A549 (cell line): ENCODE measurements at places on chromosomes 7 and 10.
A peak's percentile ranks its signal among the peaks of the same experiment; 100 is the strongest.

GRCh38 chr10:31451766-31452165 lies 132.8 kb downstream of the ZEB1 start:
- DNase-seq: no peak

DNA sequence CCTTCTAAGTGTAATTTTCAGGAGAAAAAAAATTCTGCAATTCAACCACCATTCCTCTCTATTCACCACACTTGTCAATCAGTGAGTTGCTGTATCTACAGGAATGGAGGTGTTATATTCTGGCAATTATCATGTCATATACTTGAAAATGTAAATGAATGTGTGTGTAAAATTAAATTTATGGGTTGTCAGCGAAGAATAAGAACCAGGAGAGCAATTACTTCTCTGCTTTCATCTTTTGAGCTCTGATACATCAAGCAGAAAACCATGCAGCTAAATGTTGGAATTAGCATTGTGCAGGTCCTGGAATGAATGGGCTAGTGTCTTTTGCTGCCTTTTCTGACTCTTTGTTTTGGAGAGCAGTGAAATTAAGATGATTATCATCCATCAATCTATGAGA lies 207.6 kb downstream of the FOXP2 start:
- DNase-seq: no peak

- DNase-seq: no peak
Observed at GRCh38 chr7:52249741-52250140, 785.7 kb upstream of the POM121L12 start.

DNA sequence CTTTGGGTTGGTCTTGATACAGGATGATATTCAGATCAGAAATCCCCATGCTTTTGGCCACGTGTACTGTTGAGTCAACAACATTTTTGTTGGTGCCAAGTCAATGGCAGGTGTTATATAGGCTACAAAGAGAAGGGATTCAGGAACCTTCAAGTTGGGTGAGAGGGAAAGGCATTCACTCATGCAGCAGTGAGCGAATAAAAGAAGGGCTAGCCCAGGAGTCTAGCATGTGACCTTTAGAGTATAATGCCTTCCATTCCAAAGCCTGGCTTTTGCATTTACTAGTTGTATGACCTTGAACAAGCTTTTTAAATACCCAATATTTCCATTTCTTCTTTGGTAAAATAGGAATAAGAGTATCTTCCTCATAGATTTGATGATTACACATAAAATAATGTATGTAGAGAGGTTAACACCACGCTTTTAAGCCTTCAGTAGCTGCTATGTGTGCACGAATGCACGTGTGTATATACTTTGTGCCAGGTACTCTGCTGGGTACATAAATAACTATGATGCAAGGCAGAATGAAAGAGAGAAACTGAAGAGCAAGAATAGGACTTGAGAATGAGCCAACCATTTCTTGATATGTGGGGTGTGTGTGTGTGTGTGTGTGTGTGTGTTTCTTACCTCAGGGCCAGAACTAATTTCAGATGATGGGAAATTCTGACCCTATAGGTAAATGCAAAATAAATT lies 163.6 kb downstream of the PDE1C start:
- no peak for DNase-seq

DNA sequence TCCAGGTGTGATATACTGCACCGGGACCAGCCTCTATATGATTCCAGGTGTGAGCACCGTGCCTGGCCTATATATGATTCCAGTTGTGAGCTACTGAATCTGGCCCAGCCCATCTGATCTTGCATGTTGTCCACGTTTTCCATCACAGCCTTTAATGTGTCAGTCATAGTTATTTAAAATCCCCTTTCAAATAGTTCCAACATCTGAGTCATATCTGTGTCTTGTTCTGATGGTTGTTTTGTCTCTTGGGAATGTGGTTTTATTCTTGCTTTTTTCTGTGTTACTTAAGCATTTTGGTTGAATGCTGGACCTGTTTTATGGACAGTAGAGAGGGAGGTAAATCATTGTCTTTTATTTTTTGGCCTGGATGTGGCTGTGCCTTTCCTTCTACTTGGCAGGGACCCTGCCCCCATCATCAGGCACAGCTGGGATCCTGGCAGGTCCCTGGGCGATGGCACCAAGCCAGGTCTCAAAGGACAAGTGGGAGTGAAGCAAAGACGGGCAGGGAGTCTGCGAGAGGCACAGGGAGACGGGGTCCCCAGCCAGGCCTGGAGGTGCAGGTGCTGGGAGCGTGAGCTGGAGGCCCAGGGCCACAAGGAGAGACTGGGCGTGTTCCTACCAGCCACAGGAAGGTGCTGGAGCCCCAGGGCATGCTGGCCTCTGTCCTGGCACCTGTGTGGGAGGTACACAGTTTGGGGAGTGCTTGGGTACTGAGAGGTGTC lies 94.7 kb downstream of the DYNC2I1 start:
- DNase-seq: peak; percentile 14

DNA sequence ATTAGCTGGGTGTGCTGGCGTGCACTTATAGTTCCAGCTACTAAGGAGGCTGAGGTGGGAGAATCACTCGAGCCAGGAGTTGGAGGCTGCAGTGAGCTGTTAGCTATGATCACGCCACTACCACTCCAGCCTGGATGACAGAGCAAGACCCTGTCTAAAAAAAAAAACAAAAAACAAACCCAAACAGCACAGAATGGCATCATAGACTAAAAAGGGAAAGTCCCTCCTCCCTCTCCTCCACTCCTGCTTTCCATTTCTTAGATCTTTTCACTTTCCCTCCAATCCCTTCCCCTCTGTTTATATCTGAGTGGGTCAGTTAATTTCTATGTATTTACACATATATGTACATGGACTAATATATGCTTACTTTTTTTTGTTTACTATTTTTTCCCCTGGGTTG lies 10.4 kb upstream of the PIP4K2A start:
- DNase-seq: no peak

GRCh38 chr10:15213461-15213861 lies 45.0 kb upstream of the NMT2 start:
- DNase-seq: no peak

GRCh38 chr7:71442492-71443190 lies 310.7 kb downstream of the GALNT17 start:
- no peak for DNase-seq

GRCh38 chr7:30159698-30160143 lies 24.9 kb downstream of the MTURN start:
- peak; percentile 31 for DNase-seq

- DNase-seq: no peak
Observed at GRCh38 chr10:89404104-89405047, 10.0 kb upstream of the IFIT5 start.

- no peak for DNase-seq
Observed at GRCh38 chr10:17387861-17388503, 66.4 kb downstream of the ST8SIA6 start.

DNA sequence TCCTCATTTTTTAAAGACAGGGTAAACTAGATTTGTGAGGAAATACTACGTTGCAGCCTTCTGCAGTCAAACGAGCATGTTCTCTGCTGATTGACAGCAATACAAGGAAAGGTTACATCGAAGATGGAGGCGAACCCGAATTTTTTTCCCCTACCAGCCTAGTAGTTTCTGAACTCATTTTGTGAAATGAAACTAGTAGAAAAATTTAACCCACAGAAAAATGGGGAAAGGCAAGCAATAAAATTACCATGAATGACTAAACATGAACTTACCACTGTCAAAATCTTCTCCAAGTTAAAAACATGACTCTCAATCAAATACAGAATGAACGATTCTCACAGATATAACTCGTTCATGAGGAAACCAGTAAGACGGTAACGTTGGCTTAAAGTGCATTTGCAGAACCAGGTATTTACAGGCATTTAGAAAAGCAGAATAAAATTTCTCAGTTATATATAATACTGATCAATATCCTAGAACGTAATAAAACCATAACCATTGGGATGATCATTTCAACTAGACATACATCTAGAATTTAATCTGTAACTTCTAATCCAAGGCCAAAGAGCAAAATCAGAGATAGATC lies 73.9 kb downstream of the CELF2 start:
- DNase-seq: no peak
